T-cell (primary cell): ENCODE measurements at places on chromosomes 13 and 19. TPM values are rescaled to one million over a fixed set of nuclear protein-coding genes. Genes with fewer than 3 reads are reported as not detected.

Gene CEACAM8
- total RNA-seq: not detected

Gene ZNF763
- 8.0 TPM for total RNA-seq

Gene LINGO3
- total RNA-seq: 1.7 TPM

Gene OR7D2
- total RNA-seq: not detected

Gene KIR3DL1
- not detected for total RNA-seq

Gene LILRA1
- total RNA-seq: not detected

Gene PLPPR2
- total RNA-seq: 9.9 TPM

Gene SHISA7
- total RNA-seq: not detected

Gene CPB2
- total RNA-seq: 0.13 TPM

Gene ADAMTSL5
- 5.7 TPM for total RNA-seq

Gene CRB3
- total RNA-seq: 5.8 TPM

Gene AKT1S1
- 13.3 TPM for total RNA-seq

Gene MBD3L5
- total RNA-seq: not detected

Gene IGFL1
- not detected for total RNA-seq

Gene LRFN3
- total RNA-seq: 19.9 TPM

Gene C2CD4C
- not detected for total RNA-seq

Gene ATP8A2
- total RNA-seq: 0.83 TPM

Gene S1PR5
- total RNA-seq: 6.5 TPM

Gene SPACA4
- total RNA-seq: not detected

Gene SULT2B1
- total RNA-seq: not detected

Gene KLF5
- 3.4 TPM for total RNA-seq

Gene FSD1
- 3.6 TPM for total RNA-seq

Gene ACER1
- 0.50 TPM for total RNA-seq

Gene NXNL1
- total RNA-seq: not detected

Gene SLC44A2
- 204 TPM for total RNA-seq

Gene LRRC4B
- total RNA-seq: not detected

Gene GGN
- total RNA-seq: 0.23 TPM

Gene SPIB
- 4.1 TPM for total RNA-seq

Gene KIR2DL4
- not detected for total RNA-seq

Gene AMH
- 11.1 TPM for total RNA-seq

Gene GPC6
- total RNA-seq: not detected

Gene SLITRK5
- 0.16 TPM for total RNA-seq

Gene PTH2
- not detected for total RNA-seq

Gene MRPL54
- total RNA-seq: 52.2 TPM

Gene CASP14
- not detected for total RNA-seq

Gene FUT1
- total RNA-seq: 0.15 TPM

Gene LILRB5
- total RNA-seq: not detected

Gene FARP1
- total RNA-seq: 0.51 TPM

Gene ZNF793
- 11.0 TPM for total RNA-seq

Gene CDC42EP5
- total RNA-seq: not detected
